NCI-H2227 treated with DMSO at 0.1 percent for 48 hours (cell line): ENCODE measurements at places on chromosomes 4 and X.

- DNase-seq: no peak
These were observed 62.1 kb downstream of the USO1 start for GRCh38 chr4:75786526-75786925.

GRCh38 chrX:67599532-67599931 lies 55.7 kb downstream of the AR start:
- DNase-seq: no peak

- DNase-seq: no peak
These were observed 97.3 kb downstream of the RNF150 start for GRCh38 chr4:141035920-141036319.

DNA sequence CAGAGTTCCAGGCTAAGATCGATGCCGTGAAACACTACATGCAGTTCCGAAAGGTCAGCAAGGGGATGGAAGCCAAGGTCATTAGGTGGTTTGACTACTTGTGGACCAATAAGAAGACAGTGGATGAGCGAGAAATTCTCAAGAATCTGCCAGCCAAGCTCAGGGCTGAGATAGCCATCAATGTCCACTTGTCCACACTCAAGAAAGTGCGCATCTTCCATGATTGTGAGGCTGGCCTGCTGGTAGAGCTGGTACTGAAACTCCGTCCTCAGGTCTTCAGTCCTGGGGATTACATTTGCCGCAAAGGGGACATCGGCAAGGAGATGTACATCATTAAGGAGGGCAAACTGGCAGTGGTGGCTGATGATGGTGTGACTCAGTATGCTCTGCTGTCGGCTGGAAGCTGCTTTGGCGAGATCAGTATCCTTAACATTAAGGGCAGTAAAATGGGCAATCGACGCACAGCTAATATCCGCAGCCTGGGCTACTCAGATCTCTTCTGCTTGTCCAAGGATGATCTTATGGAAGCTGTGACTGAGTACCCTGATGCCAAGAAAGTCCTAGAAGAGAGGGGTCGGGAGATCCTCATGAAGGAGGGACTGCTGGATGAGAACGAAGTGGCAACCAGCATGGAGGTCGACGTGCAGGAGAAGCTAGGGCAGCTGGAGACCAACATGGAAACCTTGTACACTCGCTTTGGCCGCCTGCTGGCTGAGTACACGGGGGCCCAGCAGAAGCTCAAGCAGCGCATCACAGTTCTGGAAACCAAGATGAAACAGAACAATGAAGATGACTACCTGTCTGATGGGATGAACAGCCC lies 9.3 kb downstream of the CNGA2 start:
- DNase-seq: no peak

DNA sequence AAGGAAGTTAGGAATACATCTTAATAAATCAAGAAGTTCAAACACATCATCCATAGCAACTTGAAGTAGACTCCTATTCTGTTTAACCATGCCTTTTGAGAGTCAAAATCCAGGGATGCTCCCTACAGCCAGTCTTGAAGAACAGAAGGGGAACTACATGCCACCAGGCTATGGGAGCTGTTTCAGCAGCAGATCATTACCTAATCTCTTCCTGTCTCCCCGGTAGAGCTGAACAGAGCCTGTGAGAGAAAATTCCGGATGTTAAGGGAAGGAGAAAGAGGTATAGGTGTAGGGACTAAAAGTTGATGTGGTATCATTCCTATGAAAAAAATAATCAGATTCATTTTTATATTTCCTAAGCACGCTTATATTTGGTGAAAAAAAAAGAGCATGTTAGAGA lies 352.2 kb downstream of the SPRY1 start:
- DNase-seq: no peak

GRCh38 chrX:56130436-56130835 lies 101.7 kb upstream of the KLF8 start:
- DNase-seq: no peak

DNA sequence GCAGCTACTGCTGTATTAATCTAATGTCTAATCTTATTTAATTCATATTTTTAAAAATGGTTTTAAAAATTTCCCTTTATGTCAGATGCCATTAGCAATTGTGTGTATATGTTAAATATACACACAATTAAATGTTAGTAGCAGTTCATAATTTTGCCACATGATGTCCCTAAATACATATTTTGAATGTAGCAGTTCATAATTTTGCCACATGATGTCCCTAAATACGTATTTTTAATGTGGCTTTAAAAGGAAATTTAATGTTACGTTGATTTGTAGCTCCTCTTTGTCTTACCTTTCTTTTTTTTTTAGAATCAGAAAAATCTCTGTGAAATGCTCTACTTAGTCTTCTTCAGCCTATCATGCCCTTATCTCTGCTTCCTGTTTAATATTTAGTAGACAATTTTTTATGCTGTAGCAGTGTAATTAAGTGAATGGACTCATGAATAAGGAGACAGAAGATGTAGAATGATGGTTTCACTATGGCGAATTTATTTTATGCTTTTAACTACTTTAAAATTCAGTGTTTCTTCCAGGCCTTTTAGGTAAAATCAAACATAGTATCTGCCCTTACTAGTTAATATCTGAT lies 26.1 kb downstream of the RBM46 start:
- peak; percentile 1 for DNase-seq

GRCh38 chrX:14496674-14497073 lies 32.7 kb upstream of the GLRA2 start:
- no peak for DNase-seq

- DNase-seq: no peak
These were observed 25.8 kb upstream of the VEGFC start for GRCh38 chr4:176818531-176818930.

DNA sequence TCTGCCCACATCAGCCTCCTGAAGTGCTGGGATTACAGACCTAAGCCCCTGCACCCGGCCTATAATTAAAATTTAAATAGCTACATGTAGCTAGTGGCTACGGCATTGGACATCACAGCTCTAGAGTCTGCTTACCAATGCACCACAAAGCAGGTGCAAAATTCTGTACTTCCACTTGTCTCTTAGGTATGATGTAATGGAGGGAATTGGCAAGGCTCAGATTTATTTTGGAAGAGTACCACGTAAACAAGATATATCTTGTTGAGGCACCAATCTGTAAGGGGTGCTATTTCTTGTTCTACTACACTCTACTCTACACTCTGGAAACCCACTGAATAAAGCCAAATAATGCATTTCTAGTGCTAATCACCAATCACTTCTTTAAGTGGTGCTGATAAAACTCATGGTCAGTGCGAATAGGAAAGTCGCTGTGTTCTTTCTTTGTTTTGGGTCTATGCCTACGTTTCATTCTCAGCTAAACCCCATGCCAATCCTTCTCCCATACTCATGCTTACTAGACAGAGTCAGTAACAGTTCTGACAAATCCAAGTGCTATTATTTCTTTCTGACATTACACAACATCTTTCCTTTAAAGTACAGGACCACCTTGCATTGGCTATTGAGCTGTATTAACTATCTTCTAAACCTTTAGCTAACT lies 92.3 kb downstream of the GC start:
- DNase-seq: no peak

GRCh38 chrX:145856181-145856580 lies 38.6 kb downstream of the SLITRK2 start:
- no peak for DNase-seq

- DNase-seq: no peak
These were observed 450.8 kb upstream of the BOD1L1 start for GRCh38 chr4:14078326-14078725.

DNA sequence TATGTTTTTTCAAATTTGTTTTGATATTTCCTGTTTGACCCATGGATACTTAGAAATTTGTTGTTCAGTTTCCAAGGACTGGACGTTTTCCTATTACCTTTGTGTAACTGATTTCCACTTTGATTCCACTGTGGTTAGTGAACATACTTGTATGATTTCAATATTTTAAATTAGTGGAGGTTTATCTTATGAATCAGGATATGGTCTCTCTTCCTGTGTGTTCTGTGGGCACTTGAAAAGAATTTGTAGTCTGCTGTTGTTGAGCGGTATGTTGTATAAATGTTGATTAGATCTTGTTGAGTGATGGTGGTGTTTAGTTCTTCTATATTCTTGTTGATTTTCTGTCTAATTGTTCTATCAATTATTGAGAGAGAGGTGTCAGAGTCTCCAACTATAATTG lies 21.2 kb upstream of the LAMTOR3 start:
- no peak for DNase-seq

GRCh38 chr4:159983082-159983481 lies 880.2 kb downstream of the RAPGEF2 start:
- no peak for DNase-seq

DNA sequence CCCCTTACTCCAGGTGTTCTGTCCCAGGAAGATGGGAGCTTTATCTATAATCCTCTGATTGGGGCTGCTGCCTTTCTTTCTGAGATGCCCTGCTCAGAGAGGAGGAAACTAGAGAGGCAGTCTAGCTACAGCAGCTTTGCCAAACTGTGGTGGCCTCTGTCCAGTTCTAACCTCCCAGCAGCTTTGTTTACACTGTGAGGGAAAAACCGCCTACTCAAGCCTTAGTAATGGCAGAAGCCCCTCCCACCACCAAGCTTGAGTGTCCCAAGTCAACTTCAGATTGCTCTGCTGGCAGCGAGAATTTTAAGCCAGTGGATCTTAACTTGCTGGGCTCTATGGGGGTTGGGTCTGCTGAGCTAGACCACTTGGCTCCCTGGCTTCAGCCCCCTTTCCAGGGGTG lies 394.9 kb upstream of the PABPC5 start:
- DNase-seq: no peak

GRCh38 chrX:56029188-56029587 lies 203.0 kb upstream of the KLF8 start:
- no peak for DNase-seq

- no peak for DNase-seq
These were observed 78.2 kb downstream of the AREG start for GRCh38 chr4:74523096-74523495.

- DNase-seq: no peak
These were observed 116.8 kb downstream of the KLHL4 start for GRCh38 chrX:87634361-87634760.

DNA sequence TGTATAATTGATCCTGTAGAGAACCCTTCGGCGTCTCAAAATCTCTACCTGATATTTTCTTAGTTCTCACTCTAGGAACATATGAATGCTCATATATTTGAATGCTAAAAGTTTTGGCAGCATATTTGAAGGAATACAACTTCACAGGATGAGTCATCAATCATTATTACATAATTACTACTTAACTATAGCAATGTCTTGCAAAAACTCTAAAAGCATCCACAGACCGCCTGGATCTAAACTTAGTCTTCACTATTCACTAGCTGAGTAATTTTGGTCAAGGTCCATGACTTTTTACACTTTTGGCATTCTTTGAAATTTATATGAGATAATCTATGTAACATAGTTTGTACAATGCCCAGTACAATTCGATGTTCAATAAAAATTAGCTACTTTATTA lies 194.7 kb downstream of the DTHD1 start:
- DNase-seq: no peak

DNA sequence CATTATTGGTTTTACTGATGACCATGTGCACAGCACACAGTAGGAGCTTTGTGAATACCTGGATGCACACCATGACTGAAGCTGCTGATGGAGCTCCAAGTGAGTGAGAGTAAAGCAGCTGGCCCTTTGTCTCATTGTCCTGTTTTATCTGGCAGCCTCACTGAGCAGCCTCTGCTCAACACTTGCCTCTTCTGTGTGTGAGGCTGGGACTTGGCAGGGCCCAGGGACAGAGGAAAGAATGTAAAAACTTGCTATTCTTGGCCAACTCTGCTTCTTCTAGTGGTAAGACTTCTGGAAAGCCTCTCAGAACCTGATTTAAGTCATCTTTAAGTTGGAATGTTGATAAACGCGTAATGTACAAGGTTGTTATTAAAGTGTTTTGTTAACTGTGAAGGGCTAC lies 61.4 kb downstream of the BEX1 start:
- no peak for DNase-seq

DNA sequence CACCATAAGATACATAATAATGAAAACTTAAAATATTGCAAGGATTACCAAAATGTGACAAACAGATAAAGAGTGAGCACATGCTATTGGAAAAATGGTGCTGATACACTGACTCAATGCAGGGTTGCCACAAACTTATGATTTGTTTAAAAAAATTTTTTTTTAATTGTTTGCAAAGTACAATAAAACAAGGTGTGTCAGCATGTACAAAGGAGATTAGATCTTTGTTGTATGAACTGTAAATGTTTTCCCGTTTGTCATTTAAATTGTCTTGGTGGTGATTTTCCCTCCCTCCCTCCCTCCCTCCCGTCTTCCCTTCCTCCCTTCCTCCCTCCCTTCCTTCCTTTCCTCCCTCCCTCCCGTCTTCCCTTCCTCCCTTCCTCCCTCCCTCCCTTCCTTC lies 31.4 kb downstream of the ANXA5 start:
- DNase-seq: no peak

GRCh38 chr4:101670370-101670769 lies 120.2 kb upstream of the BANK1 start:
- no peak for DNase-seq

- no peak for DNase-seq
These were observed 21.2 kb downstream of the USP17L30 start for GRCh38 chr4:9384126-9384525.

- no peak for DNase-seq
These were observed 104.9 kb downstream of the CHIC2 start for GRCh38 chr4:53959343-53960120.

DNA sequence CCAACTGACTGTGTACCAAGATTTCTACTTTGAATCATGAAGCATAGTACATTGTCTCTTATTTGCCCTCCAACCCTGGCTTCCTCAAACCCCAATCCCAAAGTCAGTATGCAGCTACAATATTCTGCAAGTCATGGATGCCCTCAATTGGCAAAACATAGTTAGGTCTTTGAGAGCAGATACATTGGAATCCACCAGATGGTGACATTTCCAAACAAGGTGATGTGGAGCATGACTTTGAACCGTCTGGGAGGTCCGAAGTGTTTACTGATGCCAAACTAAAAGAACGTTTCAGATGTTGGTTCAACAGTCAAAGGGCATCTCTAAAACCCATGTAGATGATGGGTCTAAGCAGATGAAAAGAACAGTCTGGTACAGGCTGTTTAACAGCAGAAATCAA lies 43.7 kb upstream of the FRMD7 start:
- no peak for DNase-seq

GRCh38 chrX:1074755-1075154 lies 137.7 kb downstream of the CRLF2 start:
- DNase-seq: no peak
